ENCODE measurements at places on chromosomes 6 and 20.

- DNase-seq, result no peak
Measured at GRCh38 chr6:124226396-124226795, 422.7 kb downstream of the NKAIN2 start.

DNA sequence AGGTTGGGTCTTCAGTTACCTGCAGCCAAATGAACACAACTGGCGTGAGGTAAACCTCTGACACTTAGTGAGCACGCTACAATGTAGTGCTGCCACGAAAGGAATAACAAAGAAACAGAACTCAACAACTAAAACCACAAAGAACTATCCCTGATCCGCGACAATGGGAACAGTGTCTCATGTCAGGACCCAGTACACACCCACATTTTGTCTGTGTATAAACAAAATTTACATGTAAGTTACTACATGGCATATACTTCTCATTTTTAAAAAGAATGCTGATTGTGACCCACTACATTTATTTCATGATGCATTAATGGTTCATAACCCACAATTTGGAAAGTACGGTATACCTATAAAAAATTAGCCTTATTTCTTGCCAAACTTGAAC, 14.1 kb downstream of the FKBP1A start:
- DNase-seq, result no peak

- DNase-seq, result no peak
Measured at GRCh38 chr6:133062696-133063306, 178.4 kb upstream of the EYA4 start.

- no peak for DNase-seq
Measured at GRCh38 chr20:54524849-54525248, 49.5 kb downstream of the DOK5 start.

DNA sequence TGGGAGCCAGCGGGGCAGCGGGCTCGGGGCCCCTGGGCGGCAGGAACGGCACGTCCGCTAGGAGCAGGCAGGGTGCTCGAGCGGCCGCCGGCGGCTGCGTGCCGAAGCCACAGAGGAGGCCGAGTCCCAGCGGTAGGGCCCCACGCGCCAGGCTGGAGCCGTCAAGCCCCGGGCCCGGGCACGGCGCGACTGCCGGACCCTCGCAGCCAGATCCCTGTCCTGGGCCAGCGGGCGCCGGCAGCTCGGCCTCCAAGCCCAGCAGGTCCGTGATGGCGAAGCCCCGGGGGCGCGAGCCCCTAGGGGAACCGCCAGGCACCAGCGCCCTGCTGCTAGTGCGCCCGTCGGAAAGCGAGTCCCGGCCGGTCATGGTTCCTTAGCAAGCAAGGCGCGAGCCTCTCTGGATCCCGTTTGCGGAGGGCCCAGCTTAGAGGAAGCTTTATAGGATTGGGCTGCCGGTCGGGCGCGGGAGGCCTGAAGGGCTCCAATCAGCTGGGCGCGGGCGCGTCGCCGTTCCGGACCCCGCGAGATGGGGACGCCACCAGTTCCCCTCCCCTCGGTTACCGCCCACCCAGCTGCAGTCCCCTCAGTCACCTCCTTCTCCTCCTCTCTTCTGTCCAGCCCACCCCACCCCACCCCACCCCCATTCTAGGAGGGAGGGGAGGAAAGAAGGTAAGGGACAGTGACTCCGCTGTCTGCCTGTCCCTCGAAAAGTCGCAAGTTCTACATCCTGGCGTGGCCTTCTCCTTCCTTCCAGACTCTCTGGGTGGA, at the start of gene VSX1:
TSS of gene VSX1 (minus strand) at position 412 of the 768 bp plus-strand sequence. CDS start at position 367, 45 bp downstream.
- no peak for DNase-seq

- no peak for DNase-seq
Measured at GRCh38 chr6:107757910-107758309, 66.2 kb downstream of the SCML4 start.

DNA sequence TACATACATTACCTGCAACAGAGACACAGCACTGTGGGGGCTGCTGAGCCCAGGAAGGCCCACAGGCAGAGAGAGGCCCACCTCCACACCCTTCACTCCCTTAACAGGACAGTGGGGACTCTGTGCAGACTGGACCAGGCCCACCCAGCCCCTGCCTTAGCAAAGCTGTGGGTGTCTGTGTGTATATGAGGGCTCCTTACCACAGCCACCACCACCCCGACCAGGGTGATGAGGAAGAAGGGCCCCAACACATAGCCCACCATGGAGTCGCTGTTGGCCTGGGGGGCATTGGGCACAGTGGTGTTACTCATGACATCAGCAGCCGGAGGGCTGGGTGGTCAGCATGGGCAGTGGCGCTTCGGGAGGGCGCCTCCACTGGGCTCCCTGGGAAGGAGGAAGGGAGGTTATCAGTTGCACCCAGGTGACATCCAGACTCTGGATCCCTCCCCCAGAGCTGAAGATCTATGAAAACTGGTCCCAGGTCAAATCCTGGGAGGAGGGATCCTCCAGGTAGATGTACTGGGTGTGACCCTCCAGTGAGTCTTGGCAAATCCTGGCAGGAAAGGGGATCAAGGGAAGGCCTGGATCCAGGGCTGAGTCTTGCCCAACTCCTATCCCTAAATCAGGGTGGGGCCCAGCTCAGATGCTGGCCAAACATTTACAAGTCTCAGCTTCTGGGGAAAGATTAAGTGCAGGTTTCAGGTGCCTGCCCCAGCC, 1.2 kb downstream of the SMIM29 start:
- DNase-seq, result no peak

DNA sequence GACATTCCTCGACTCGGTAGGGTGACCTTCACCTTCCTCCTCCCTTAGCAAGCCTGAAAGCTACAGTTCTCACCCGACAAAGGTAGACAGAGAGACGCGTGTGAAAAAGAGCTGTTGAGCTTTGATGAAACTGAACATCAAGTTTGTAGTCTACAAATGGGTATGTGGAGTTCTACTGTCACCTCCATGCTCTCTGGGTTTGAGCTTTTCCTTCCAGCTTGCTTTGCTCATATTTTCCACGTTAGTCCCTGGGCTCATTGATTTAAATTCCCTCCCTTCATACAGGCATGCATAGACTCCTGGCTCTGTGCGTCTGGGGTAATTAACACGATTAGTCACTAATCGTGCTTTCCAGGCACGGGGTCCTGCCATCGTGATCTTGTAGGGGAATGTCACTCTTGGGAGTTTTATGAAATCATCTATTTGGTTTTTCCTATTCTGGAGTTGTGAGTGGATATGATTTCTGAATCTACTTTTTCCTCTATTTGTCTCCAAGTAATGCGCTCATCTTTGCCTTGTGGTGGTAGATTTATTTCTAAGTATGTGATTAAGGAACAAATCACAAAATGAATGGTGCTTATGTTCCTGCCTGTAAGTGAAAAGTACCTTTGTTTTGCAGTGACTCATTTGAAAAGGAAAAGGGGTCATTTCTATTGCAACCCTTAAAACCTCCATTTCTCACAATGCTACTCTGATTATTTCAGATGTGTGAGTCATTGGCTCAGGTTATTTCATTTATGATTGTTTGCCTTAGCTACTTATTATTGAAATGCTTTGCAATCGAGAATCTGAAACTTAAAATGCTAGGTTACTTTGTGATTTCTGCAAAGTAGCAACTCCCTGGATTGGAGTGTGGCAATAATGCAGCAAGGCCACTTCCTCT, 154.6 kb downstream of the ZDHHC14 start:
- no peak for DNase-seq

DNA sequence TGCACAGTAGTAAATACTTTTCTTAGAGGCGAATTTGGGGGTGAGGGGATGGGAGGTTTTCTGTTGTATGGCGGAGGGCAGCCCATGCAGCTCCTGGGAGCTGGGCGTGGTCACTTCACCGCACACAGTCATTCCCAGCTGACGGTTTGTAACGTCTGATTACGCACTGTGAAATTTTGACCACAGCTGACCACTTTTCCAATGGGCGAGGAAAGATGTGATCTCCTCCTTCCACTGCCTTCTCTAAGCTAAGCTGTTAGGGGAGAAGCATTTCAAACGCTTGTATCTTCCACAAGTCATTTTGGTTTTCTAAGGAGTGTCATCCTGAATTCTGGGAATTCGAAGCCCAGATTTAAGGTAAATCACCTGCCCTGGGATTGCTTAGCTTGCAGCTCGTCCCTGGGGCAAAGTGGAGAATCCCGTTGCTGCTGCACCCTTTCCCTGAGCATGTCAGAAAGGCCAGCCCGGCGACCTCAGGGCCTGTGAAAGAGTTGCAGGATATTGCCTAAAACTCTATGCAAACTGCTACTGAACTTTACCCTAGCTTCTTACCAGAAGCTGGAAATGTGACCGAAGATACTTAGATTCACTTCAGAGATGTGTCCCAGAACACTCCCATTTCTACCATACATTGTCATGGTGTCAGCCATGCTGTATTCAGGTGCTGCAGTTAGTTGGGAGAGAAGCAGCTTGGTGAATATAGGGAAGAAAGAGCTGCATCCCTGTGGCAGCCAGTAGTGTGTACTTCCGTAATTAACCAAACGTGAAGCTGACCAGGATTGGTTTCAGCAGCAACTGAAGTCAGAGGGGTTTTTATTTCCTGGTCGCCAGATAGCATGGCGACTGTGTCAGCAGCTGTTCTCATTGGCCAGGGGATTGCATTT, 58.9 kb downstream of the RREB1 start:
- DNase-seq, result no peak

DNA sequence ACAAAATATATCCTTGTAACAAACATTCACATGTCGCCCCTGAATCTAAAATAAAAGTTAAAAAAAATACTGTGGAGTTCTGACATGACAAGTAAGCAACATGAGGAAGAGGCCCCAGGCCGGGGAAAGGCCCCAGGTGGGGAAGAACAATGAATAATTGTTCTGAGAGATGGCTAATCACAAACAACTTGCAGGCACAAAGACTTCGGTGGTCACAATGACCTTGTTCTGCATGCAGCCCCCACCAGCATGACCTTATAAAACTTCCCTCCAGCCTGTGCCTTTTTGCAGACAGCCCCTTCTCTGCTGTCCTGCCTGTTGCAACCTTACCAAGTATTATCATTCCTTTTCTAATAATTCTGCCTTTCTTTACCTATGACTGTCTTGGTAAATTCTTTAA, 95.7 kb upstream of the MYLIP start:
- no peak for DNase-seq

GRCh38 chr6:32855467-32856174, 1.6 kb downstream of the PSMB9 start:
- DNase-seq, result no peak

DNA sequence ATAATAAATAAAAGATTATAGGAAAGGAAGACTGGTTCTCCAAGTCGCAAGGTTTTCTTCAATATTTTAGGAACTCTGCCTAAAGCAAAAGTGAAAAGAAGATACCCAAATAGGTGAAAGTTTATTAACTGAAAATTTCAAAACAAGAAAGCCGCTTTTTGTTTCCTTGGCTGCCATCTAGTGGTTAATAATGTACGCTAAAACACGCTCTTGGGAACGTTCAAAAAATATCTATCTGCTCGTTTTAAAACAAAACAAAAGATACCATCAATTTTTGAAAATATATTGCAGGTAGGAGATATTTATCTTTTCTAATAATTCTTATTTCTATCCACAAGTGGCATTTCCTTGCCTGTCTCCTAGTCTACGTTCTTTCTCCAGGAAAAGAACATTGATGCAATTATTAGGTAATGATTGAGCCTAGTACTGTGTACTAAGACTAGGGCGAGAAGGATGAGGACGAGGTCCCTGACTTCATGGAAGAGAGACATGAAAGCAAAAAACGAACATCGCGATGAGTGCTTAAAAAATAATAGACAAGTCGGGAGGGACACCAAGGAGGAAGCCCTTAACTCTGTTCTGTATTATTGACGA, 97.2 kb downstream of the SPTLC3 start:
- peak; percentile 59 for DNase-seq

DNA sequence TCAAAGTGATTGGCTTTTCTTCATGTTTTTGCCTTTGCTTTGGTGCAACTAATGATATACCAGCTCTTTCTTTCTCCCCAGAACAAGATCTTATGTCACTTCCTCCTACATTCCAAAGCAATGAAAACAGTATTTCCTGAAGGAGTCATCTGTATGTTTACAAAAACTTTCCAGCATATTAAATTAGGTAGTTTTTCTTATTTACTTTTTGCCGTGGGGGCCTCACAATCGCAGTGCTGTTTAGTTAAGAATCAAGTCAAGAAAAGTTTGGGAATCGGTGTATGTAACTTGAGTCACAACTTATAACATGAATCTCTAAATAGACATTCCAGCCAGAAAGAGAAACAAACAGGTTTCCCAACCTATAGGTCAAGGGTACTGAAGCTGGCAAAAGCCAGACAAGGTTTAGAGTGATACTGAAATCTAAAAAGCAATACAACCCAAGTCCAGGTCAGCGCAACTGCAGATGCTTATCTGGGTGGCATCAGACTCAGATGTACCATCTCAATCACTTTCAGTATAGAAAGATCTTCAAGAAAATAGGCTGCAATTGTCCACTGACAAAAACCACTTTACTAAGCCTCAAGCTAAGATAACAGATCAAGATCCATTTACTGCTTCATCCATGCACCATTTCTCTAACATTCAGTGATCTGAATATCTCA, 63.6 kb downstream of the IPCEF1 start:
- no peak for DNase-seq
